ENCODE measurements at places on chromosomes 1 and 21. TPM values are rescaled to one million over a fixed set of nuclear protein-coding genes. Genes with fewer than 3 reads are reported as not detected.

Gene PGD
- 339 TPM for total RNA-seq

Gene DYNLT4
- not detected for total RNA-seq

GRCh38 chr1:233440951-233441401 lies 113.5 kb downstream of the MAP3K21 start:
- DNase-seq: peak; percentile 37

- DNase-seq: no peak
Measured at GRCh38 chr1:48750109-48750508, 26.6 kb downstream of the BEND5 start.

DNA sequence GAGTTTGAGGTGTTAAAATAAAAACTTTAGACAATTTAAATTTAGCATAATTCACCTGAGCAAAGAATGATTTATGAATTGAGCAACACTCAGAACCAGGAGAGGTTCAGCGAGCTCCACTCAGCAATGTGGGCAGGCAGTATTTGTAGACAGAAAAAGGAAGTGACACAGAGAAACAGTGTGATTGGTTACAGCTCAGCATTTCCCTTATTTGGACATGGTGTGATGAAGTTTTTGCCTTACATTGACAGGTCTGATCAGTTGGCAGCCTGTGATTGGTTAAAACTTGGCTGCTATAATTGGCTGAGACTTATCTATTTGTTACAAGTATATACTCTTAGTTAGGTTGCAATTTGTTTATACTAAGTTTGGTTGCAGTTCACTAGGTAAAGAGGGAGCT lies 621.2 kb upstream of the PRMT6 start:
- DNase-seq: no peak

Gene SLC1A7
- total RNA-seq: not detected

Gene DNALI1
- 2.2 TPM for total RNA-seq

- DNase-seq: no peak
Measured at GRCh38 chr1:170806961-170807360, 128.4 kb upstream of the MROH9 start.

Gene CD34
- not detected for total RNA-seq

Gene HEYL
- total RNA-seq: 0.89 TPM

GRCh38 chr1:55167224-55167871 lies 47.8 kb downstream of the USP24 start:
- DNase-seq: no peak

- DNase-seq: no peak
Measured at GRCh38 chr1:231355171-231355570, 17.1 kb downstream of the SPRTN start.

GRCh38 chr21:25936776-25937175 lies 202.0 kb downstream of the GABPA start:
- no peak for DNase-seq

DNA sequence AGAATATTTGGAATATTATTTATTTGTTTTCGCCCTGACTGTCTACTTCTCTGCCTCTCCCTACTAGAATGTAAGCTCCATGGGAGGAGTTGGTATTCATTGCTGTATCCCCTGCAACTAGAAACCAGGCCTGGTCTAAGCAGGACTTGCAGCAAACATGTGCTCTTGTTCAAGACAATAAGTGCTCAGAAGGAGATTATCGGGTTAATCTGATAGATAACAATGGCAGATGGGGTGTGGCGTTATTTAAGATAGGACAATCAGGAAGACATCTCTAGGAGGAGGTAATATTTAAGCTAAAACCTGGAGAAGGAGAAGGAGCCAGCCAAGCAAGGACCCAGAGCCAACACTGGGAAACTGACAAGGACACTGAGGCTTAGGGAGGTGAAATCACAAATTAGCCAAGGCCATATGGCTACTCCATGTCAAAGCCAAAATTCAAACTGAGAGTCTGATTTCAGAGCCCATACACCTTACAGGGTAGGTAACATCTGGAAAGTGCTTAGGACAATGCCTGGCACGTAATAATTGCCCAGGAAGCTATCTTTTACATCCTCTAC lies 41.5 kb downstream of the STYXL2 start:
- DNase-seq: no peak

Gene AMY1C
- total RNA-seq: not detected

- no peak for DNase-seq
Measured at GRCh38 chr1:188642704-188643103, 1814.0 kb downstream of the PLA2G4A start.

Gene PIGK
- total RNA-seq: 22.3 TPM

- DNase-seq: peak; percentile 89
Measured at GRCh38 chr1:206575165-206575893, 36.9 kb downstream of the EIF2D start.

DNA sequence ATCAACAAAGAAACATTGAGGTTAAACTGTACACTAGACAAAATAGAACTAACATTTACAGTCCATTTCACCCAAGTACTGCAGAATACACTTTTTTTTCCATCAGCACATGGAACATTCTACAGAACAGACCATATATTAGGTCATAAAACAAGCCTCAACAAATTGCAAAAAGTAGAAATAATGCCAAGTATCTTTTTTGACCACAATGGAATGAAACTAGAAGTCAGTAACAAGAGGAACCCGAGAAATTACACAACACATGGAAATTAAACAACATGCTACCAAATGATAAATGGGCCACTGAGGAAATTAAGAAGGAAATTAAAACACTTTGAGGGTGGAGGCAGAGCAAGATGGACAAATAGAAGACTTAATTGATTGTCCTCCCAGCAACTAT lies 8.4 kb upstream of the C1orf185 start:
- DNase-seq: no peak

Gene CALML6
- total RNA-seq: not detected

Gene GCSAML
- total RNA-seq: not detected

Gene FTCD
- total RNA-seq: 1.1 TPM
